ENCODE measurements at places on chromosomes 3 and 15. TPM values are rescaled to one million over a fixed set of nuclear protein-coding genes. Genes with fewer than 3 reads are reported as not detected.
A peak's percentile ranks its signal among the peaks of the same experiment; 100 is the strongest.

The SIN3A gene
- total RNA-seq = 87.0 TPM

The ARL8B gene
- 45.4 TPM for total RNA-seq

The TGM4 gene
- 0.63 TPM for total RNA-seq

The LTF gene
- total RNA-seq = not detected

The SCN11A gene
- not detected for total RNA-seq

The LSAMP gene
- not detected for total RNA-seq

The EAF1 gene
- total RNA-seq = 15.8 TPM

- DNase-seq = peak; percentile 21
These were observed 643 bp downstream of the CDAN1 start for GRCh38 chr15:42736178-42736792.

GRCh38 chr15:90249203-90249863 is at the start of gene TTLL13:
Gene TTLL13, plus strand, starts transcription at chr15:90249556. Its CDS starts 1,075 bp downstream, at chr15:90250631.
- peak; percentile 70 for DNase-seq

DNA sequence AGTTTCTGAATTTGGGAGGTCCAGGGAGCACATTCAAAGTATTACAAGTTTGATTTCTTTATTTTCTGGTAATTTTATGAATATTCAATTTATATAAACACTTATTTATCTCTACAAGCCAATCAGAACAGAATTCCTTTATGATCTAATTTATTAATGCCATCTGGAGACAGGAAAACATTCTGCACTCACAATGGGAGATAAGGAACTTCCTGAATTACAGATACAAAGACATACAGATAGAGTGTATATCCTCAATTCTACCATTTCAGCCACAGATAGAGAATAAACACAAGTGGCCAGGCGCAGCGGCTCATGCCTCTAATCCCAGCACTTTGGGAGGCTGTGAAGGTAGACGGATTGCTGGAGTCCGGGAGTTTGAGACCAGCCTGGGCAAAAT is 86.0 kb downstream of the IQCH start:
- DNase-seq = no peak

GRCh38 chr3:184479426-184480126 is 82.0 kb upstream of the EPHB3 start:
- DNase-seq = no peak

DNA sequence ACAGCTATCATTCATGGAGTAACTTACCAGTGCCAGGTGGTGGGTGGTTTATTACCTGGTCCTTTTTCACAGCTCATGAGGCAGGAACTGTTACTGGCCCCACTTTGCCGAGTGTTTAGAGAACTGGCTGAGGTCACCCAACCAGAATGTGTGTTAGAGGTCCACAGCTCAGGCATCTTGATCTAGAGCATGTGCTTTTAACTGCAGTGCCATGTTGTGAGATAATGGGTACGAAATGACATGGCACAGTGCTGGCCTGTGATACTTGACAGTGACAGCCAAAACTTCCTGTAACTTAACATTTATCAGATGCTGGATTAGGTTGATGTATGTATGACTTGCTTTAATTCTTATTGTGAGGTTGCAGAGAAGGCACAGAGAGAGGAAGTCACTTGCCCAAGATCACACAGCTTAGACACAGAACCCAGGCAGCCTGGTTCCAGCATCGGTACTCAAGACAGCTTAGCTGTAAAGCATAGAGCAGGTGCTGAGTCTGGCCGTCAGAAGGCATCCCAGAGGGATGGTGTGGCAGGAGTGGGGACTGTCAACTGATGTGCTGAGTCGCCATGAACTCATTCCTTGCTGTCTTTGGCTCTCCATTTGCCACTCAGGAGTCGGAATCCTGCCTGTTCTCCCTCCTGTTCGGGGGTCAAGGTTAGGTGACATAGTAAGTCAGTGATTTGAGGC is 9.6 kb downstream of the MCM2 start:
- no peak for DNase-seq

DNA sequence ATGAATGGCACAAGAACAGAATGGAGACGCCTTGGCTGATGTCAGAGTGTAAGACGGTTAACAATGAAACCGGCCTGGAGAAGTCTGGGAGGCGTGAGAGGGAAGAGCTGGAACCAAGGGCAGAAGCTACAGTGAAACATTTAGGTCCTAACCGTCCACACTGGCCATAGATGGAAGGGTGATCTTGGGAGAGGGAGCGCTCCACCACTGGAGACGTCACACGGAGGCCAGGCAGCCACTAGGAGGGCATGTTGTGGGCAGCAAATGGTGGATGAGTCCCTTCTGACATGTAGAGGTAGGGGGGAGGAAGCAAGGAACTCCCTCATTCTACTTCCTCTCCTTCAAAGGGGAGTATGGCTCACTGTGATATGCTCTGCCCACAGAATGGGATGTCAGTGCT is 23.8 kb downstream of the FEM1B start:
- DNase-seq = no peak

GRCh38 chr3:188531210-188531609 is 377.3 kb downstream of the LPP start:
- DNase-seq = no peak

DNA sequence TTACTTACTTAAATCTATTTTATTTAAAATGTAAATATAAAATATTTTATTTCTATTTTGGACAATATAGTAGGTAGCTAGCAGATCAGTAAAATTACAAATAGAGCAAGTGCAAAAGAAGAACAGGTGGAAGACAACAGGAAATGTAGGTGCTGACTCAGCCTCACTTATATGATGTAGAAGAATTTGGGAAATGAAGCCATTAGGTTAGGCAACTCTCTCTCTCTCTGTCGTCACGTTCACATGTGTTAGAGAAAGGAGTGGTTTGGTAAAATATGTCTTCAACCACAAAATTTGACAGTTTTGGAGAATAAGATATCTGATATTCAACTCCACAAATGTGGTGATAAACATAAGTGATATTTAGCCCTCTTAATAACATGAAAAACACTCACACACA is 532.5 kb upstream of the KCNMB2 start:
- no peak for DNase-seq

- DNase-seq = no peak
These were observed 115.6 kb downstream of the GREM1 start for GRCh38 chr15:32833379-32833821.

GRCh38 chr3:45819543-45819942 is 22.4 kb downstream of the LZTFL1 start:
- DNase-seq = no peak

DNA sequence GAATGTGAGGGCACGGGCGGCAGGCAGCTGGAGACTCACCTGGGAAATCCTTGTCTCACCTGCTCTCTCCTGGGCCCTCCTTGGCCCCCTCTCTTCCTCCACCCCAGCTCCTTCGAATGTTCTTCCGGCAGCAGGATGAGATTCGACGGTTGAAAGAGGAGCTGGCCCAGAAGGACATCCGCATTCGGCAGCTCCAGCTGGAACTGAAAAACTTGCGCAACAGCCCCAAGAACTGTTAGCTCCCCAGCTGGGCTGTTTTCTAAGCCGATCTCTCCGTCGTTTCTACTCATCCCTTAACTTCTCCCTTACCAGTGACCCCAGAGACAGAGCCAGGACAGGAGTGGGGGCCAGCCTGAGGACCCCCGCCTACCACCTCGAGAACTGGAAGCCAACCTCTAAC is 95.0 kb downstream of the ANP32A start:
- no peak for DNase-seq

DNA sequence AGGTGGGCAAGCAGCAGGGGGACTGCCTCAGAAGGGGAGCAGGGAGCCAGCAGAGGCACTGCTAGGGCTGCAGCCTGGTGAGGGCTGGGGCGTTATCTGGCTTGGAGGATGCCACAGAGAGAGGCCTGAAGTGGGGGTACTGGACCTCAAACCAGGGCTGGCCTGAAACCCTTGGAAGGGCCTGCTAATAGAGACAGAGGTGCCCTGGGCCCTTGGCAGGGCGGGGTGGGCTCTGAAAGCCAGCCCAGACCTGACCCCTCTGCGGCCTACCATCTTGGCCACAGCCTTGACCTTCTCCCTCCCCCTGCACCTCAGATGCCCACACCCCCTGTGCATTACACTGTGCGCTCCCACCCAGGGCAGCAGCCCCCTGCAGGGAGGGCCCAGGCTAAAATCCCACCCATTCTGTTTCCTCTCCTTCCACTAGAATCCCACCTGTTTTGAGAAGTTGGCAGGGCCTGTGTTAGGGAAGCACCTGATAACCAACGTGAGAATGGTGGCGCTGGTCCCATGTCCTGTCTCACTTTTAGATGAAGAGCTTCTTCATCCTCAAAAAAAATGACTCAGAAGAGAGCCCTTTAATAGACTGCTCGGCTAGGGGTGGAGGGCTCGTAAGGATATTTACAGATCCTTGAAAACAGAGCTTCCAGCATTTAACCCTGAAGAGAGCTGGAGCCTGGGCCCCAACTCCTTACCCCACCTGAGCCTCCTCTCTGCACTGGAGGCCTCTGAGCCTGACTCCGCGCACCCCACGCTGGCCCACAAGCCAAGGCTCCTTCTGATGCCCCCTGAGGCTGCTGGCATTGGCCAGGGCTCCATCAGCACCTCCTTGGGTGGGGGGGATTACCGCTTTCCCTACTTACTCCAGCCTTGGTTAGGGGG is 29.8 kb downstream of the LOXL1 start:
- DNase-seq = no peak
